ENCODE measurements at places on chromosomes 2 and 18.

- no peak for DNase-seq
Observed at GRCh38 chr2:20370191-20370590, 19.5 kb upstream of the PUM2 start.

GRCh38 chr2:144686518-144687215, 166.7 kb upstream of the ZEB2 start:
- no peak for DNase-seq

DNA sequence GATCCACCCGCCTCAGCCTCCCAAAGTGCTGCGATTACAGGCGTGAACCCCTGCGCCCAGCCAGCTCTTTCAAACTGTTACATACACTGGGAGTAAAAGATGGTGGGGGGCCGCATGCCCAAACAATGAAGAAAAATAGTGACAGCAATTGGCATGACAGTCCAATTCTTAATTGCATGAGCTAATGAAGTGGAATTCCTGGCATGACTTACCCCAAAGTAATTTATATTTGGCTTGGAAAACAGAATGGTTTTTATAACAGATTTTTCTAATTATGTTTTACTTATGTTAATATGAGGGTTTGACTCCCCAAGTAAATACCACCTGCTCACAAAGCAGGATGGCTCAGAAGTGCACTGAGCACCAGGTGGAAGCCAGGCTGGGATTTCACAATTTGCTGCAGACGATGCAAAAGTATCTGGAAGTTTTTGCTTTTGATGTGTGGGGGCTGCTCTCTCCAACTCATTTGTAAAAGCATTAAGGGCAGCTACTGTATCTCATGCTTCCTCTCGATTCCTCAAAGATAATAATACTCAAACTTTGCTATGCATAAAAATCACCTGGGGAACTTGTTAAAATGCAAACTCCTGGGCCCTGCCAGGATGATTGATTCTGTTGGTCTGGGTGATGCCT, 24.0 kb upstream of the ATG16L1 start:
- DNase-seq, result no peak

- DNase-seq, result no peak
Observed at GRCh38 chr2:168030862-168031624, 216.4 kb downstream of the STK39 start.

GRCh38 chr2:160373666-160374065, 119.9 kb downstream of the RBMS1 start:
- DNase-seq, result no peak

DNA sequence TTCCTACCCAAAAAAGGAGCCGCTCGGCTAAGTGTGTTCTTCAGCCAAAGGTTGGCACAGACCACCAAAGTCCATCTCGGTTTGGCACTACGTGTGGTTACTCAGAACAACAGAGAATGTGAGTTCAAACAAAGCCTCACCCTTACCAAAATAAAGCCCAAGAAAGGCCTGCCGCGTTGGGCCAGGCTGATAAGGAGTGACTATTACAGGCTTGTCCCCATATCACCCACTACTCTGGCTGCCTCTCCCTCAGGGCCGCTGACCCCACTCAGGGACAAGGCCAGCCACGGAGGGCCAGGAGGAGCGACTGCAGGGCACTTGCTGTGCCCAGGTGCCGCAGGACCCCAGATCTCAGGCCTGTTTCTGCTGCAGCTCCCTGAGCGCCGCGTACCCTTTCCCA, 13.8 kb downstream of the HS1BP3 start:
- no peak for DNase-seq

DNA sequence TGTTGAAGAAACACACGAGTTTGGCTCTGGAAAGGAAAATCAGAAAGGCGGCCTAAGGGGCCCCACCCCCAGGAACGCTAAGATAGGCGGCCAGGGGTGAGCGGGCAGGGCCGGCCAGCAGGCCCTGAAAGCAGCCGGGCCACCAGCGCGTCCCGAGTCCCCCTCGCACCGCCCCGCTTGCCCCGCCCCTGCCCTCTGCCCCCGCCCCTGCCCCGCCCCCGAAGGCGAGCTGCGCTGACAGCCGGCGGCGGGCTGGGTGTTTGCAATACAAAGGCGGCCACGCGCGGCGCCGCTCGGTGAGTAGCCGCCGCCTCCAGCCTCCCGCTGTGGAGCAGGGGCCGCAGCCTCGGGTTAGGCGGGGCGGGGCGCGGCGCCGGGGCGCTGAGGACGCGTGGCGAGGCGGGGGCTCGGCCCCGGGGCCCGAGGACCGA, at the start of gene LPIN1:
Gene LPIN1, plus strand, starts transcription at position 257 of the 431 bp plus-strand sequence. CDS start 18,910 bp downstream, outside the sequence.
- peak; percentile 65 for DNase-seq

DNA sequence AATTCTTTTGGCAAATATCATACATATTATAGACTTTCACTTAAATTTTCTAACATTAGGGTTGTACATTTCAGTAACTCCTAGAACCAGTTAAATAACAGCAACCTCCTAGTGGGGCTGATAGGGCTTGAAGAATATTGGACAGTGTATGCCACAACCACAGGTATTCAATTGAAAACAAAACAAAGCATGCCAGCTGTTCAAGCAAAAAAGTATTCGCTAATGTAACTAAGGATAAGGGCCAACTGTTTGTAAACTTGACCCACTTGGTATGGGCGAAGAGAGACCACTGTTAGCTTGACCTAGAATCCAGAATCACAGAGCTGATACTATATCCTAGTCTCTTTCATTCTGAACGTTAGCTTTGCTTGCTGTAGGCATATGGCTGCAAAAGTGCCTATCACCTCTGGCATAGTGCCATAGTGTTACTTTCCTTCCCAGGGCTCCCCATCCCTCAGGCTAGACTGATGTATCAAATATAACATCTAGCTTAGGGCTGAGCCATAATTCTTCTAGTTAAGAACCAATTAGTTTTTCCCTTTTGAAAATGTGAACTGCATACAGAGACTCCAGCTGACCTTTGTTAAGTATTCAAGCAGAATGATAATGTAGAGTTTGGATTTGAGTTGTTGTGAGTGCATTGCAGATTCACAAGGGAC, 458.8 kb upstream of the NRXN1 start:
- DNase-seq, result no peak

GRCh38 chr18:44944461-44944860, 263.8 kb downstream of the SETBP1 start:
- no peak for DNase-seq

GRCh38 chr2:112606547-112606946, 22.1 kb downstream of the CHCHD5 start:
- DNase-seq, result no peak

- DNase-seq, result no peak
Observed at GRCh38 chr2:16361261-16361995, 304.2 kb downstream of the CYRIA start.

All from stimulated activated CD8-positive, alpha-beta memory T cell treated with anti-CD3 and anti-CD28 coated beads, Interleukin-7, amount 100 ng/mL, for 48 hours (primary cell).